ENCODE measurements at places on chromosomes 1 and 21.

- DNase-seq = no peak
Observed at GRCh38 chr1:164725401-164725800, 166.4 kb downstream of the PBX1 start.

DNA sequence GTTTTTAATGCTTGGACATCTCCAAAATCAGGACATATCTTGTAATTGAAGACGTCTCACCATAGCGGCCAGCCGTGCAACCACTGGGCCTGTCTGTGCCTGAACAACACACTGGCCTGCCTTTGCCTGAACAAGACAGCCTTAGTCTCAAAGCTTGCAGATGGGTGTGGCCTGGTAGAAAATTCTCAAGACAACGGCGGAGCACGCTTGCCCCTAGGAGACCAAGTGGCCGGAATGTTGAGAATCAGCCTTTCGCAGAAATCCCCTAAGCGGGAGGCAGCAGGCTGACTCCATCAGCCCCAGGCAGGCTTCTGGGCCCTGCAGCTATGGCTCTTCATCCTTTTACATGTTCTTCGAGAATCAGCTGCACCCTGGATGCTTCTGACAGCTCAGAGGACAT lies 98.0 kb upstream of the C1orf174 start:
- no peak for DNase-seq

- no peak for DNase-seq
Observed at GRCh38 chr1:66552829-66553228, 18.9 kb downstream of the SGIP1 start.

GRCh38 chr1:6519491-6519934 lies 28.0 kb upstream of the PLEKHG5 start:
- DNase-seq = no peak

DNA sequence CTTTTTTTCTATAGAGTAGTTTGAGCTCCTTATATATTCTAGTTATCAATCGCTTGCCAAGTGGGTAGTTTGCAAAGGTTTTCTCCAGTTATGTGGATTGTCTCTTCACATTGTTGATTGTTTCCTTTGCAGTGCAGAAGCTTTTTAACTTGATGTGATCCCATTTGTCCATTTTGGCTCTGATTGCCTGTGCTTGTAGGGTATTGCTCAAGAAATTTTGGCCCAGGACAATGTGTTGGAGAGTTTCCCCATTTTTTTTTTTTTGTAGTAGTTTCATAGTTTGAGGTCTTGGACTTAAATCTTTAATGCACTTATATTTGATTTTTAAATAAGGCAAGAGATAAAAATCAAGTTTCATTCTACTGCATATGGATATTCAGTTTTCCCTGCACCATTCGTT lies 774.8 kb upstream of the ADAMTS5 start:
- DNase-seq = no peak

GRCh38 chr1:114979278-114979891 lies 50.2 kb upstream of the TSHB start:
- peak; percentile 5 for DNase-seq

- DNase-seq = no peak
Observed at GRCh38 chr1:205950826-205951549, 7.7 kb upstream of the SLC26A9 start.

GRCh38 chr1:220249522-220249921 lies 22.7 kb downstream of the RAB3GAP2 start:
- DNase-seq = no peak

GRCh38 chr1:6367381-6368012 lies 26.1 kb downstream of the ACOT7 start:
- DNase-seq = no peak

DNA sequence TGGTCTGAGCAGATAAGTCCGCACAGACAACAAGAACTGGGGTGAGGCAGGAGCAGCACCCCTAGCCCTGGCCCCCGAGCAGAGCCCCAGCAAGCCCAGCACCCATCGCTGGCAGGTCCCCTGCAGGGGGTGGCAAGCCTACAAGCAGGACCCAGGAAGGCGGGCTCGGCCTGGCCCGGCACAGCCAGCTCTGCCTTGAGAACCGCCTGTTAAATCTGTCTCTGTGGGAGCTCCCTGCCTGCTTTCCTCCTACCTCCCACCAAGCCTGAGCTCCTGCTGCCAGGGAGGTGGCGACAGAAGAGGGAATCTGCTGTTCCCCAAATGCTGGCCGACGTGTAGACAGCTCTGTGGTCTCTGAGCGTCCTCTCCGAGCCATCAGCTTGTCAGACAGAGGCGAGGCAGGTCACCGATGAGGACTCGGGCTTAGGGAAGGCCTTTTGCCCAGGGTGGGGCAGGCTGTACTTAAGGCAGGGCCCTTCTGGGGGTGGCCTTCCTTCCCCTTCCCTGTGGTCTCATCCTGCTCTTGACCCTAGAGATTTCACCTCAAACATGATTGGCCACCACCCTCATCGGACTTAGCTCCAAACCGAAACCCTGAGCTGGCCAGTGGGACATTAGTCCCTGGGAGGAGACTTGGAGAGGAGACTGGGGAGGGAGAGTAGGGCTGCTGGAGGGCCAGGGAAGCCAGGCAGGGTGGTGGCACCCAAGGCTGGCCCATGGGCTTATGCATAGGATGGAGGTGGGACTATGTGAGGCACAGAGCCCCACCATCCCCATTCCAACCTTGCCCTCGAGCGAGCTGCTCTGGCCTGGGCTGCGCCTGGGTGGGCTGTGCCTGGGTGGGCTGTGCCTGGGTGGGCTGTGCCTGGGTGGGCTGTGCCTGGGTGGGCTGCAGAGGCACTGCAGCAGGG lies 7.7 kb downstream of the SELENON start:
- no peak for DNase-seq

DNA sequence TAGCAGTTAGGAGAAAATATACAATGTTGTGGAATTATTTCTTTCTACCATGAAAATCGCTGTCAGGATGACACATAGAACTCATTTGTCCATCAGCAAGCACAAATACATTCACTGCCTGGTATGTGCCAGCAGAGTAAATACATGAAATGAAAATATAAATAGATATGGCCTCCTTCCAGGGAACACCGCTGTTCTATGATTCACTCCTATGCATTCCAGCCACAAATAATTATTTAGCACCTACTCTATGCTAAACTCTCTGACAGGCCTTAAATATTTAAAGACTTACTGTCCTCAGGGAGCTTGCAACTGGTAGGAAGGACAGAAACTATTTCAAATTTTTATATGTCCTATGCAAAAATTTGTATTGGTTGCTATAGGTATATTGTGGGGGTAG lies 975.0 kb upstream of the NCAM2 start:
- DNase-seq = no peak

GRCh38 chr1:52026278-52026677 lies 7.3 kb downstream of the KTI12 start:
- no peak for DNase-seq

Measured in right kidney (tissue), 9 donors.